NCI-H526 treated with DMSO at 0.1 percent for 48 hours (cell line): ENCODE measurements at places on chromosomes 7 and 10.

GRCh38 chr10:45383682-45384330 lies 9.8 kb downstream of the ALOX5 start:
- no peak for DNase-seq

- no peak for DNase-seq
These were observed 148.0 kb downstream of the ANKRD7 start for GRCh38 chr7:118372530-118372929.

DNA sequence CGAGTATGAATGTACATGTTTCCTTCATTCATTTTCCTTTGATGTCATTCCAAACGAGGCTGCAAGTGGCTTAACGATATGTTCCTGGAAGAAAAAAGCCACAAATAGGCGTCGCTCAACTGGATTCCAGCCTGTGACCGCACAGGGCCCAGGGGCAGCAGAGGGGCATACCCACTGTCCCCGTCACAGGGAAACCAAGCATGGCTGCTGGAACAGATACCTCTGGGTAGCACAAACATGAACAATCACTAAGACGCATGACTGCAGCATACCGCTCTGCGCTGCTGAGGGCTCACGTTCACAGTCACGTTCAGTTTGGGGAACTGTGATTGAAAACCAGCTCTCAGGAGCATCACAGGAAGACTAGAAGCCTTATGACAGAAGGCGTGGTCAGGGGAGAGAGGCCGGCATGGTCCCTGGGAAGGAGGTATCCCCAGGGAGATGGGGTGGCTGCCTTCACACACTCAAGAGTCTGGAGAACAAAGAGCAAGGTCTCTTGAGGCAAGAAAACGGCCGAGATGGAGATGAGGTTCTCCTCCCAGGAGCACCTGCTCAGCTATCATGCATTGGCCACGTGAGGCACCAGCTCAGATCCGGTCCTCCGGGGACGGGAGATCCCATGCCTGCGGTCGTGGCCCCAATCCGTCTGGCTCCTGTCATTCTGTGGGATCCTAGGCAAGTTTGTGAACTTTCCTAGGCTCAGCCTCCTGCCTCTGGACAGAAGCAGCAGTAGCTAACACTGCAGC lies 213.6 kb downstream of the DIP2C start:
- DNase-seq = no peak

GRCh38 chr10:75598998-75599397 lies 167.6 kb downstream of the LRMDA start:
- DNase-seq = no peak

GRCh38 chr7:787332-788240 lies 44.7 kb upstream of the SUN1 start:
- DNase-seq = no peak

DNA sequence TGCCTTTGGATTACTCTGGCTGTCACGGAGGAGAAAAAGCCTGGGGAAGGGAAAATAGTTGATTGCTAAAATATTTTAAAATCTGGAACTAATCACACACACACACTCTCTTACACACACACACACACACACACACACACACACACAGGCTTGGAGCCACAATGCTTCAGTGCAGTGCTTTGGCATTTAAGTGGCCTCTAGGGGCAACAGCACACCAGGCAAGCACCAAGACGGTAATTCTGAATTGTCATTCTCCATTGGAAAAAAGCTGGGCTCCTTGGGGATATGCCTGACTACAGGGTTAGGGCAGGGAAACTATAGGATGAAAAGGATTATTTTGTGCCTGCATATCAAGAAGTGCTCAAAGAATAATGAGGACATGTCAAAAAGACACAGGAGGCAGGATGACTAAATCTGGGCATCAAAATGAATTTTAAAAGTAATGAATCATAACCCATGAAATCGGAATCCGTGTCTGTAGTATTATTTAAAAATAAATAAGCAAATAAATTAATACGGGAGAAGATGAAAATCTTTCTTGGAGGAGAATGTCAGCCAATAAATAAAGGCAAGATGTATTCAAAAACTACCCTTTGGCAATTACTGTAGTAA lies 30.4 kb upstream of the DDC start:
- DNase-seq = peak; percentile 15

DNA sequence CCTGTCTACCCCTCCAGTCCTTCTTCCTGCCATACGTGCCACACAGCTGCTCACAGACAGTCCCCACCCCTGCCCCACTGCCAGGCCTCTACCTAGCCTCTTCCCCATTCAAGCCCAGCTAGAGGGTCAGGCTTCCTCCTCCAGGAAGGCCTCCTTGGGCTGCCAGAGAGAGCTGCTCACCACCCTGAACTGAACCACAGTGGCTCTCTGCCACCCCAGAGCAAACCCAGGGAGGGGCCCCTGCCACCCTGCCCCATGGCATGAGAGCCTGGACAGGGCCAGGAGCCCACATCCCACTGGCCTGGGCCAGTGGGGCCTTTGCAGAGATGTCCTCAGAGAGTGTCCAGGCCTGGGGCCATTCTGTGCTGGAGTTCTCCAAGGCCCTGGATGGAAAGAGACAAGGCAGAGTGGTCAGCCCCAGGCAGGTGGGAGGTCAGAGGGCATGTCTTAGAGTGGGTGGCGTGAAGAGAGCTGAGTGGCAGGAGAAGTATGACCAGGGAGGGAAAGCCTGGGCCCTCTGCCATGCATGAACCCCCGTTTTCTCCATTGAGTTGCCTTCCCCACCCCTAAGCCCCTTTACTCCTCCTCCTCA lies 40.4 kb downstream of the TMEM270 start:
- no peak for DNase-seq

- no peak for DNase-seq
These were observed 113.3 kb upstream of the BMPER start for GRCh38 chr7:33792041-33792440.

GRCh38 chr7:909358-910329 lies 33.3 kb downstream of the GET4 start:
- DNase-seq = no peak

DNA sequence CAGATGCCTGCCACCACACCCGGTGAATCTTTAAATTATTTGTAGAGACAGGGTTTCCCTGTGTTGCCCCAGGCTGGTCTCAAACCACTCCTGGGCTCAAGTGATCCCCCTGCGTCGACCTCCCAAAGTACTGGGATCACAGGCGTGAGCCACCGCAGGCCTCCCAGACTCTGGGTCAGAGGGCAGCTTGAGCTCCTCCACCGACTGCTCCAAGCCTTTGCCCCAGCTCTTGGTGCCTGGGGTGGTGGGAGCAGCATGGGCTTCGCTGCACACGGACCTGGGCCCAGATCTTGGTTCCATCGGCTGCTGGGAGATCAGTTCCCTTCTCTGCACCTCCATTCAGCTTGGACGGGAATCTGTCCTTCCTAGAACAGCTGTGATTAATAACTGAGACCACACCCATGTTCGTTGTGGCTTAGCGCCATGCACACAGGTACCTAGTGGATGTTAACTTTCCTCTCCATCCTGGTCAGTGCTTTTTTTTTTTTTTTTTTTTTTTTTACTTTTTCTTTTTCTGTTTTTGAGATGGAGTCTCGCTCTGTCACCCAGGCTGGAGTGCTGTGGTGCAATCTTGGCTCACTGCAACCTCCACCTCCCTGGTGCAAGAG lies 125.3 kb downstream of the CUX1 start:
- DNase-seq = no peak

- DNase-seq = no peak
These were observed 17.1 kb downstream of the VWA2 start for GRCh38 chr10:114256008-114256765.

GRCh38 chr10:126384269-126384873 lies 3.9 kb downstream of the ADAM12 start:
- DNase-seq = no peak

DNA sequence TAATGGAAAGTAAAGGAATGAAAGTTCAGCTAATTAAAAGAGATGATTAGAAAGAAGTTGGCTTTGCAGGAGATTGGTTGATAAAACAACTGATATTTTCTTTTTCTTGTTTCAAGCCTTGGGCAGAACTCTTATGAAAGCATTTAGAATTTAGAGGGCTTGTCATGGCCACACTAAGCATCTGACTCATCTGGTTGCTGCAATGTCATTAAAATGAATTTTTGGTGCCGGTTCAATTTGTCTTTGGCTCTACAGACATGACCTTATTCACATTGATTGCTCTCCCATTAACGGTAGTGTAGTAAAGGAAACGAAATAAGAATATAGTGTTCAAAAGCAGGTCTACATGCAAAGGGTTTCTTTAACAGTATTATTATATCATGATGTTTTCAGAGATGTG lies 1012.4 kb upstream of the C7orf33 start:
- DNase-seq = no peak

DNA sequence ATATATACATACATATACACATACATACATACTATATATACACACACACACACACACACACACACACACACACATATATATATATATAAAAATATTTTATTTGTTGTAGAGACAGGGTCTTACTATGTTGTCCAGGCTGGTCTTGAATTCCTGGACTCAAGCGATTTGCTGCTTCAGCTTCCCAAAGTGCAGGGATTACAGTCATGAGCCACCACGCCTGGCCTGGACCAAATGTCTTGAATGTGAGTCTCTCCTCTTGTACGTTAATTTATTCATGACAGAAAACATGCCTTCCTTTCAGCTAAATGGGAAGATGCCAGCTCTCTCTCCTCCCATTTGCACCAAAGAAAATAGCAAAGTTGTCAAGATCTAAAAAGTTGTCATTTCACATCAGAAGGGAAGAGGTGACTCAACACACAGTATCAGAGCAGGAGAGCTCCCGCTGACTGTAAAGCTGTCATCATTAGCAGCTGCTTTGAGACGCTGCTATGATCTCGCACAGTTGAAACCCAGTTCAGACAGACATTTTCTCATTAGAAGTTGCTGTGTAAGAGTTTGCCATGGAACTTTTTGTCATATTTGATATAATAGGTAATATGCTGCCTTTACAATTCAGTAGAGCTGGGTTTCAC lies 224.3 kb downstream of the SFMBT2 start:
- no peak for DNase-seq

GRCh38 chr7:1236132-1236661 lies 3.5 kb downstream of the UNCX start:
- no peak for DNase-seq

DNA sequence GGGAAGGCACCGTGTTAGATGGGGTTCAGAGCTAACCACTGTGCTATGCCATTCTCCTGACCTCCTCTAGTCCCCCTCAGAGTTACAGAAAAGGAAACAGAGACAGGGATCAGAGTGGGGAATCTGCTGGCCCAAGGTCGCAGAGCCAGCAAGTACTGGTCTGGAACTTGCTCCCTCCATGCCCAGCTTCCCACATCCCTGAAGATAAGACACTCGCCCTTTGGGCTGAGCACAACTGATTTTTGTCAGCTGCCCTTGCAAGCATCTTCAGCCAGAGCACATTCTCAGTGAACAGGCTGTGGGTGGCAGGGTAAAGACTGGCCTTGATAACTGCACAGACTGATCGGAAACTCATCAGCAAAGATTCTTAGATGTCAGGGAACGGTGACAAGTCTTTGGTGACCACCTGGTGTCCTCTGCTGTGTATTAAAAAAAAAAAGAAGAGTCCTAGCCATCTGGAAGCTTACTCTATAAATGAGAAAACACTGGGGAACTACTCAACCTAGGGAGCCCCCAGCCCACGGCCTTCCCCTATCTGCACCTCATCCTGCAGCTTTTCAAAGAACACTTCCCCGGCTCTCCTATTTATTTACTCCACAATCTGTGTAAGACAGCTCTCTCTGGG lies 1.3 kb upstream of the SORBS1 start:
- DNase-seq = no peak

- peak; percentile 24 for DNase-seq
These were observed 453 bp downstream of the URGCP start for GRCh38 chr7:43905956-43906330.

DNA sequence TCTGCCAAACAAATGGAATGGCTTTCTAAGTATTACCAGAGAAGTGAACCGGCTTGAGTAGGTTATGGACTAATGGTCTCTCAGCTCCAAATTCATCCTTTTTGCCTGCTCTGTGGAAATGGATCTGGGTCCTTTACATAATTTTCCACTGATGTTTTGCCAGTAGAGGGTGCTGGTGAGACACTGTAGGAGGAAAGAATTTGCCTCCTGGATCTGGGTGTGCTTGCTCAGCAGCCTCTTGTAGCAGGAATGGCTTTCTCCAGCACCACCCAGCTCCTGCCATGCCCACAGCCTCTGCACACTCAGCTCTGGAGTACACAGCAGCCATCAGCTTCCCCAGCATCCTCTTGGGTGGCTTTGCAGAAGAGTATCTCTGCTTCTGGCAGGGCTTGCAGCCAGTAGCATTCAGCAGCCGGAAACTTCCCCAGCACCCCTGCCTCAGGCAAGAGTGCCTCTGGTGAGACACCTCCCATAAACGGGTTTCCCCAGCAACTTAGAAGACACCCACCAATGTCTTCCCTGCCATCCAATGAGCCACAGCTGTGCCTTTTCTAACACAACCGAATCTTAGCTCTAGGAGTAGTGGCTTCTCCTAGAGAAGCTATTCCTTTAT lies 235.0 kb upstream of the PLPP4 start:
- peak; percentile 3 for DNase-seq

- DNase-seq = no peak
These were observed 24.0 kb downstream of the HYCC1 start for GRCh38 chr7:22989643-22990587.

DNA sequence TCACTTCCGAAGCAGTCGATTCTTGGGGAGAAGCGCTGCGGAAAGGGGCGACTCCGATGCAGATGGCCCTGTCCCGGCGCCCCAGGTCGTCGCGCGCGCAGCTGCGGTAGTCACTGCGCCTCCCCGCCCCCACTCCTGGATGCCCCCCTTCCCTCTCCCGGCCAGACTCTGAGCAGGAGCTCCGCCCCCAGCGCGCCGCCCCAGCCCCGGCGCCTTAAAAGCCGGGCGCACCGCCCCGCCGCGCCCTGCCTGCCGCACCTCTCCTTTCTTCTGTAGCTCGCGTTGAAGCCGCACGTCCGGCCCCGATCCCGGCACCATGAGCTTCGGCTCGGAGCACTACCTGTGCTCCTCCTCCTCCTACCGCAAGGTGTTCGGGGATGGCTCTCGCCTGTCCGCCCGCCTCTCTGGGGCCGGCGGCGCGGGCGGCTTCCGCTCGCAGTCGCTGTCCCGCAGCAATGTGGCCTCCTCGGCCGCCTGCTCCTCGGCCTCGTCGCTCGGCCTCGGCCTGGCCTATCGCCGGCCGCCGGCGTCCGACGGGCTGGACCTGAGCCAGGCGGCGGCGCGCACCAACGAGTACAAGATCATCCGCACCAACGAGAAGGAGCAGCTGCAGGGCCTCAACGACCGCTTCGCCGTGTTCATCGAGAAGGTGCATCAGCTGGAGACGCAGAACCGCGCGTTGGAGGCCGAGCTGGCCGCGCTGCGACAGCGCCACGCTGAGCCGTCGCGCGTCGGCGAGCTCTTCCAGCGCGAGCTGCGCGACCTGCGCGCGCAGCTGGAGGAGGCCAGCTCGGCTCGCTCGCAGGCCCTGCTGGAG lies at the start of gene INA:
TSS of gene INA (plus strand) at position 243 of the 817 bp plus-strand sequence. CDS start at position 317, 74 bp downstream.
- peak; percentile 18 for DNase-seq

DNA sequence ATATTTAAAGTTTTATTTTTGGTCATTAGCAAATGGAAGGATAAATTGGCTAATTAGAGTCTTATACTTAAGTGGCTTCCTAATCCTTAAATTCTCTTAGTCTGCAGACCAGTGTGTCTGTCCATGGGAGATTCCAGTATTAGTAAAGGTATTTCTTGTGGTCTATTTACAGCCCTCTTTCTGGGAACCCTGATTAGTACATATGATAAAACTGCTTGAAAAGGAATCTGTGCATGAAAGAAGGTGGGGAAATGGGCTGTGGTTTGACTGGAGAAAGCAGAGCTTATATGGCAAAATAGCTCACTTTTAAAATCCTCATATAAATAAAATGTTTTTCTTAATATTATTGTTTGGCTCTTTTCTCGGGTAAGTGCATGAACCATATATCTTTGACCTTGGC lies 124.5 kb upstream of the RHOBTB1 start:
- DNase-seq = no peak
